ENCODE measurements at places on chromosomes 12 and 14.
A peak's percentile ranks its signal among the peaks of the same experiment; 100 is the strongest.

DNA sequence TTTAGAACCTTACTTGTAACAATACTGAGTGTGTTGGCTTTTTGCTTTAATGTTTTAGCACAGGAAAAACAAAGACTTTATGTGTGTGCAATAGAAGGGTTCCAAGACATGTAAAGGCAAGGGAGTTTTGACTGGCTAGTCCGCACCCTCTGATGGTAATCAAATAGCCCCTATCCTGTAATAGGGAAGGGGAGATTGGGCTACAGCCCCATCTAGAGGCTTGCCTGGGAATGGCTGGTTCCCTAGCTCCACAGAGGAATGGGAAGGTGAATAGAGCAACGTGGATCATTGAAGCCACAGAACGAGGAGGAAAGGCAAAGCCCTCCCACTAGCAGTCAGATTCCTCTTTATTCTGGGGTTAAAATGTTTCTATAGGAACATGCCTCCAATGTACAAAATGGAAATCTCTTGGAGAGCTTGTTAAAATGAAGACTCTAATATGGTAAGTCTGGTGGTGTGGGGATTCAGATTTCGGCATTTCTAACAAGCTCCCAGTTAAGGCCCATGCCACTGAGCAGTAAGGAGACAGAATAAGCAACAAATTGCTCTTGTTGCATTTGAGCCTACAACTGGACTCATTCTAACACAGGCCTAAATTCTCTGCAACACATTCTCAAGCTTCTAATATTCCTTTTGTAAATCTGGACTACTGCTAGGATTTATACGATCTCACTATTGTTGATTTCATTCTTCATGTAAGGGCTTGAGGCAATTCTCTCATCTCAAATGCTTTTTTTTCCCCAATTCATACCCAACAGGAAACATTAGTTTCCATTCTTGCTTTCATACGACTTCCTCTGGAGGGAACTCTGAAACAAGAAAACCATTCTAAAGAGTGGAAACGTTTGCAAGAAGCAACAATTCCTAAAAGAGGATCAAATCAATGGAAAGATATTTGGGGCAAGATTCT, 57.1 kb downstream of the NIN start:
- peak; percentile 14 for DNase-seq

DNA sequence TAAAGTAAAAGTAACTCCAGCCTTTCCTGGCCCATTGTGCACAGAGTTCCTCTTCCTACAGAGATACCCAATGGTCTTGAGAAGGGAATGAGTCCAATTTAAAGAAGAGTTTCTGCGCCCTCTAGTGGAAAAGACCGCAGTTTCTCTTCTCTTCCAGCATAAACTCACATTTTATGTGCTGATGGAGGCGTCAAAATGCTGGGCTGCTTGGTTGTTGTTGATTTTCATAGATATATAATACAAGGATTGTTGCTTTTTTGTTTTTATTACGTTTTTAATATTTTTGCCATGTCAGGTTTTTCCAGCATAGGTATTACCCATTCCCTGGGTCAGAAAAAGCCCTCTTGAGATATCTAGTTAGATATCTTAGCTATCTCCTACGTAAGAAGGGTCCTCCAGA, 356.9 kb upstream of the STXBP6 start:
- DNase-seq, result peak; percentile 12

DNA sequence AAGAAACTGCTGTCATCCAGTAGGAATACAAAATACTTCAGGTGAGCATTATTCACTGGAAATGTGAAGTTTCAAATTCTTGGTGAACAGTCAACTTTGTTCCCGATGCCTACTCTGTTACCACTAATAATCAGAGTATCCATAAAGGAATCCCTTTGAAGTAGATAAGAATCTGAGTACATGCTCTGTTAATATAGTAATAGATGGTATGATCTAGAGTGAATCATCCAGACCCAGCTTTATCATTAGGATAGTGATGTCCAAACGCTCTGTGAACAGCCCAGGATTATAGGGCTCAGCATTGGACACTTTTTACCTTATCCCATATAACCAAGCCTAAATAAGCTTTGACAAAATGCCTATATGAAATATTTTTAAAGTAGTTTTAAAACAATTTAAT, 33.3 kb downstream of the PPP2R3C start:
- DNase-seq, result no peak

GRCh38 chr14:60573943-60574495, 65.1 kb downstream of the SIX6 start:
- DNase-seq, result no peak

DNA sequence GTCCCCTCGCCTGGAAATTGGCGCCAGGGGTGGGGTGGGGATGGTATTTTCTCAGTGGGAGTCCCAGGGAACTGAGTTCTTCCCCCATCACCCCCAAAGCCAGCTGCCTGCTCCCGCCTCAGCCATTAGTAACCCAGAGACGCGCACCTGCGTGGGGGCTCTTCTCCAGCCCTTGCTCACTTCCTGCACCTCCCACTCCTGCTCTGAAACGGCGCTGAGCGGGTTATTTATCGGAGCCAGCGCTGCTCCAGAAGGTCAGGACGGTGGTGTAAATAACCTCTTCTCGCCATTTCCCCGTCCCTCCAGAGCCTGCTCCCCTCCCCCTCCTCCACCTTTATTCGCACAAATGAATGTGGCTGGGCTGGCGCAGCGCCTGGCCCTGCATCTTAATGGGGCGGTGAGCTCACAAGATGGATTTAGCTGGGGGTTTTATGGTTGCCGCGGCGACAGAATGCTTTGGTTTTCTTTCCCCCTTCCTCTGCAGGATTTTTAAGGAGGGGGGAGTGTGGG, 12.2 kb downstream of the GPR84 start:
- no peak for DNase-seq

GRCh38 chr12:107318806-107319532, 225.6 kb upstream of the CRY1 start:
- DNase-seq, result no peak

GRCh38 chr12:9858135-9858534, 11.0 kb downstream of the CLEC2B start:
- no peak for DNase-seq

DNA sequence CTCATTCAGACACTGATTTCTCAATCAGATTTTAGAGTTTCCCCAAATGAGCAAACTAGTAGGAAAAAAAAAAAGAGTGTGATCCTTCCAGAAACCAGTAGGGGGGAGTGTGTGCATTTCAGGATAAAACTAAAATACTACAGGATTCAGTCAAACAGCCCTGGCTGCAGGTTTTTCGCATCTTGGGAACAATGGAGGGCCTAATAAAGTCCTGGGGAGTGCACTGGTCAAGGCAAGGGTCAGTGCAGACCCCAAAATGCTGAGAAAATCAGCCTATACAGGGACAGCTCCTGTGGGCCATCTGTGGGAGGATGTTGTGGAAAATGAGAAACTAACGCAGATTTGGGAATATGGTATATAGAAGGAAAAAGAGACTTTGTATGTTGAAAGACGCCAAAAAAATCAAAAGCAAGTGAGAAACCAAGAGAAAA, 22.2 kb upstream of the ABCD4 start:
- no peak for DNase-seq

DNA sequence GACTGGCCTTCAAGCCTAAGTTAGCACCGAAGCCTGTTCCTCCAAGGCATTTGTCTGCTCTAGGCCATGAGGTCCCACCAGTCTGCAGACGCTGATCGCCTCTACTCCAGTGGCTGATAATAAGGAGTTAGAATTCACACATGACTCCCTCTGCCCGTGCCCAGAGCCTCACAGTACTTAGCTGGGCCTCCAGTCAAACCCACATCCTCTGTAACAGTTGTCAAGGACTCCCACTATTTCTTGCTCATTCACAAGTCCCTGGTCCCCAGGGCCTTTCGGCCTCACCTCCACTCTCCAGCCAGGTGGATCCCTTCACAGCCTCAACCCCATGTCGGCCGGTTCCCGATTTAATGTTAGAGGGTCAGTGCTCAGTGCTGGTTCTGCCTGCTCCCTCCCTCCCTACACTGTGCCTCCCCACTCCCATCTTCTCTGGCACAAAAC, 6.3 kb upstream of the KRT5 start:
- DNase-seq, result no peak

DNA sequence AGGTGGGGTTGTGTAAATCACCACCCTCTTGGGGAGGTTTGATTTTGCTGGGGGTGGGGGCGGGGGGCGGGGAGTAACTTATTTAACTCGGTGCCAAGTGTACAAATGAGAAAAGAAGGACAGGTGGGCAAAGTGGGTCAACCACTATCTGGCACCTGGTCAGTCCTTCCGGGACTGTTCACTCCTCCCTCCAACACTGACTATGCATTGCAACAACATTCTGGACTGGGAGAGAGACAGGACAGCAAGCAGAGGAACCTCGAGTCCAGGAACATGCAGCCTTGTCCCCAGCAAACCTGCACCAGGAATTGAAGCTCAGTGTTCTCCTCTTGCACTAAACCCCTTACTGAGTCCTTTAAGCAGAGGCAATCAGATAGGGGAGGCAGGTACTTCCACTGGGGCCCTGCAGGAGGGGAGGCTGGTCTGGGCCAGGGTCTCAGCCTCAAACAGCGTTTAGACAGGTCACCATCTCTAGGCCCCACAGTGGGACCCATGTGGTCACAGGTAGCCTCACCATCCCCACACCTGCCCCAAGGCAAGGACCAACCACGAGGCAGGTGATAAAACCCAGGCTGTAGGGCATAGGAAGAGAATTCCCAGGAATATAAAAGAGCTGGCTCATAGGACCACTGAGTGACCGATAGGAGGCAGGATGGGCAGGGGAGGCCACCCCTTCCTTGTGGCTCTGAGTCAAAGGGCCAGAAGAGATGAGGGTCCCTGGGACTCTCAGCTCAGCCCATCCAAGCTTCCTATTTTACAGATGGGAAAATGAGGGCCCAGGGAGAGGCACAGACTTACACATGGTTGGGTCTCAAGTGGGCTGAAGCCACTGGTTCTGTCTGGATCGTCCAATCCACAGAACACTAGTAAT, 9.8 kb downstream of the CCDC85C start:
- DNase-seq, result no peak

GRCh38 chr12:85509857-85510256, 229.8 kb downstream of the ALX1 start:
- no peak for DNase-seq

- no peak for DNase-seq
Observed at GRCh38 chr12:59182191-59182590, 261.9 kb upstream of the LRIG3 start.

- DNase-seq, result no peak
Observed at GRCh38 chr14:67482231-67483164, 6.0 kb downstream of the TMEM229B start.

DNA sequence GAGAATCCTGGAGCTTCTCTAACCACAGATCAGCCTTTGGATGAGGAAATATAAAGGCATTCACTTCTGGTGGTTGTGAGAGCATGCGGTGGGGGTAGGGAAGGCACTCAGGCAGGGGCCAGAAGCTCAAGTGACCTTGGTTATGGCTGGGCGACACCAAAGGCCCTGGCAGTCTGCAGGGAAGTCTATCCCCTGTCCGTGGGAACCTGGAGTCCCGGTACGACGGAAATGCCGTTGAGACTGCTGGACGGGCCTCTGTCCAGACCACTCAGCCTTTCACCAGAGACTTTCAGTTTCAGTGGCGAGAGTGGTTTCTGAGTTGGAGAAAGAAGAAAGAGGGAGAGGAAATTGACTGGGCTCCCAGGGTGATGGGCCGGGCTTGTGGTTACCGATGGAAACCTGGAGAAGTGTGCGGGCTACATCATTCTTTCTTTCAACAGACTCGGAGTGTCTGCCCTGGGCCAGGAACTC, 20.9 kb downstream of the ISCA2 start:
- no peak for DNase-seq

GRCh38 chr14:64719601-64720000, 15.4 kb downstream of the PLEKHG3 start:
- no peak for DNase-seq

GRCh38 chr12:7498809-7499208, 4.8 kb downstream of the CD163 start:
- DNase-seq, result no peak

DNA sequence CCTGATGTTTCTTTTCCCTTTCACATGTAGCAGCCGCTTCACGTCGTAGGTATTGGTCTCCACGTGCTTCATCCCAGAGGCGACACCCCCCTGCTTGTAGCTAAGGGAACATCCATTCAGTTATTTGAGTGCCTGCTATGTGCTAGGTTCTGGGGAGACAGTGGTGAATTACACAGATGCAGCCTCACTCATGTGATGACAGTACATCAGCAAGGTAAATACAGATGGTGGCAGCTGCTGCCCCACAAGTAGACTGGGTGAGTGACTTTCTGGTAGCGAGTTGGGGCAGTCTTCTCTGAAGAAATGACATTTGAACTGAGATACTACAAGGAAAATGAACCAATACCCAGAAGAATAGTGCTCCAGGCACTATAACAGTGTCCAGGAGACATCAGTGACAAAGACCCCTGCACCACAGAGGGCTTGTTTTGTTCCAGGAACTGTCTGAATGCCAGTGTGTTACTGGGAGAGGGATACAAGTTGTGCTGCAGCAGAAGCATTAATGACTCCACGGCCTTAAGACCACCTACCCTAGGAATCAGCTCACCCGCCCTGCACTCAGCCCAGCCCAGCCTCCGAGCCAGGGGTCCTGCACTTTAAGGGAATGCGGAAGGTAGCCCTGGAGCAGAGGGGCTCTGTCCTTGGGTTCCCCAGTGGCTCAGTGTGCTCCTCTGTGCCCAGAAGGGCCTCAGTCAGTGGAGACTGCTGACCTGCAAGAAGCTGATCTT, 7.3 kb downstream of the AVIL start:
- DNase-seq, result no peak

DNA sequence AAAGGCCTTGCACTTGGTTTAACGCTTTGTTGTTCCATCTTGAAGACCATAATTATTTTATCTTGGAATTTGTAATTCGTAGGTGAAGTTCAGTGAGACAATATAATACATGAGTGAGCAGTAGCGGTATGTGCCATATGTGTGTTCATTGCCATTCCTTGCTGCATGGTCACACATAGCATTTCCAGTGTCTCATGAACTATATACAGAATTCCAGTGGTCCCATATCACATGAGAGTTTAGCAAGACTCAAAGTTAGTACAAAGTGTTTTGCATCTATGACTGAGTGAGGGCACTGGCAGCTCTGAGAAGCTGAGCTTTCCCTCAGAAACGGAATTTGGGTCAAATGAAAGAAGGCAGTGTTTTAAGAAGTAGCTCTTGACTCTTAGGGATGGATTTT, 359.8 kb downstream of the FOXG1 start:
- DNase-seq, result no peak
